Nucleus accumbens (tissue), 56 donors: ENCODE measurements at places on chromosomes 3 and 15.
A peak's percentile ranks its signal among the peaks of the same experiment; 100 is the strongest.

DNA sequence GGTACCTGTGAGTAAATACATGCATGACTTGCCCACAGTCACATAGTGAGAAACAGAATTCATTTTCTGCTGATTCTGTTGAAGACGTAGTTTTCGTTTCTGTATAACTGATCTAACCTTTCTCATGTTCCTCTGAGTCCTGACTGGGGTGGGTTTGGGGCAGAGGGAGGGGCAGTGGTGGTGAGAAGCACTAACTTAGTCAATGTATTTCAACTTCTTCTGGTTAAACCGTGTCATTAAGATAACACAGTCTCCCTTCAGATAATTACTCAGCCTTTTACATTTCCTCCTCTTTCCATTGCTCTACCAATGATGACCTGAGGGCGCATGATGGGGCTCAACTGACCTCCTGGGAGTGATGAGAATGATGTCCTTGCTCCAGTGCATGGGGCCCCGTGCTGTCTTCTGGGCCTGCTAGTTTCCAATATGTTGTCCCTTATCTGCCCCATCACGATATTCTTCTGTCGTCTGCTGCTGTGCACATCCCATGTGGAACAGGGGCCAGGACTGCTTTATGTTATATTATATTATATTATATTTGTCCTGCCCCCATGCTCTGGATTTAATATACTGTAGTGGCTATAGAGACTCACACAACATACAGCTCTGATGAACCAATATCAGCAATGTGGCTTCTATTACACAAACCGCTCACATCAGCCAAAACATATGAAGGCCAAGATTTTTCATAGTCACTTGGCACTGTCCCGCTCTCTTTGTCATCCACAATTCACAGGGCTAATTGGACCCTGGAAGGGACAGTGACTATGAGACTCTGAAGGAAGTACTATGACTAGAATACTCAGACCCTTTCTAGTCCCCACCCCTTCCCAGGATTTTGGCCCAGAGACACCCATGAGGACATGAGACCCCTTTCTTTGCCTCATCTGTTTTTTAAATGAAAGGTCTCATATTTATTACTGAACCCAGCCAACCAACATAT is 407.1 kb upstream of the MCTP2 start:
- DNase-seq, result no peak

GRCh38 chr3:52834871-52835501 is at the start of gene MUSTN1:
Gene MUSTN1, minus strand, starts transcription at chr3:52835019. Its CDS starts 71 bp downstream, at chr3:52834948.
- no peak for DNase-seq

DNA sequence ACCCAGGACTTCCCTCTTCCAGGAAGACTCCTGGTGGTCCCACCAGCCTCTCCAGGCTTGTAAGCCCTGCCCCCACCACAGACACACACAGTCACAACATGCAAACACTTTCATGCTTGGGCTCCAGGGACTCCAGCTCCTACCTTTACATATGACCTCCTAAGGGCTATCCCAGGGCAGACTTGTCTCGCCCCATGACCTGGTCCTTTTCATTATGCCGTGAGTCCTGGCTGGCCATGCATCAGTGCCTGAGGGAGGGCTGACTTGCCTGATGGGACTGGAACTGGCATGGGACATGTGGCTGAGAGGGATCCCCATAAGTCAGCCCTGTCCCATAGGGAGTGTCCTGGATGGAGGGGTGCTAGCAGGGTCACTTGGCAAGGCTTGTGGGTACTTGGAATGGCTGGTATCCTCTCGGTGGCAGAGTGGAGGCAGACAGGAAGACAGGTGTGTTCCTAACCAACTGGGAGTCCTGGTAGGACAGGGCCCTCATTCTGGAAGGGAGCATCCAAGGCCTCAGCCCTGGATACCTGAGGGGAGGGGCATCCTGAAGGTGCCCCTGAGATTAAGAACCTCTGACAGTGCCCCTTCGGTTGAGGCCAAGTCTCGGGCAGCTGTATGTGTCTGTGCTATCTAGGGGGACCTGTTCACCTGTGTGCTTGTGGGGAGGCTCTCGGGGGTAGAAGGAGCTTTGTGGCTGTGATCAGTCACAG is 540 bp upstream of the HHATL start:
- no peak for DNase-seq

DNA sequence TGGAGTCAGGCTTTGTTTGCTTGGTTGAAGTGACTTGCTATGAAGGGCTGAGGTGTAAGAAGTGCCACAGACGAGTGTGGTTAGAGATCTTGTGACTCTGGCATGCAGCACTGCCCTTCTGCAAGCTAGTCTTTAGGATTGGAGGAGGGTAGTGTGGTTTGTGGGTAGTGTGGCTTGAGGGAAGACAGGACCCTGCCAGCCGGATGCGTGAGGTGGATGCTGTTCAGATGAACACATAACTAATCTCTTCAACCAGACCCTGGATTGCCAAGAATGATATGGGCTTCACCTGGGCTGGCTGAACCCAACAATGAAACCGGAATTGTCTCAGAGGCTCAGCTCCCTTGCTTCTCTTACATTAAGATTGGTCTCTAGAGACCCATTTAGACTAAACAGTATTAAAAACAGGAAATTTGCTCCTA is 32.7 kb downstream of the STARD9 start:
- no peak for DNase-seq

DNA sequence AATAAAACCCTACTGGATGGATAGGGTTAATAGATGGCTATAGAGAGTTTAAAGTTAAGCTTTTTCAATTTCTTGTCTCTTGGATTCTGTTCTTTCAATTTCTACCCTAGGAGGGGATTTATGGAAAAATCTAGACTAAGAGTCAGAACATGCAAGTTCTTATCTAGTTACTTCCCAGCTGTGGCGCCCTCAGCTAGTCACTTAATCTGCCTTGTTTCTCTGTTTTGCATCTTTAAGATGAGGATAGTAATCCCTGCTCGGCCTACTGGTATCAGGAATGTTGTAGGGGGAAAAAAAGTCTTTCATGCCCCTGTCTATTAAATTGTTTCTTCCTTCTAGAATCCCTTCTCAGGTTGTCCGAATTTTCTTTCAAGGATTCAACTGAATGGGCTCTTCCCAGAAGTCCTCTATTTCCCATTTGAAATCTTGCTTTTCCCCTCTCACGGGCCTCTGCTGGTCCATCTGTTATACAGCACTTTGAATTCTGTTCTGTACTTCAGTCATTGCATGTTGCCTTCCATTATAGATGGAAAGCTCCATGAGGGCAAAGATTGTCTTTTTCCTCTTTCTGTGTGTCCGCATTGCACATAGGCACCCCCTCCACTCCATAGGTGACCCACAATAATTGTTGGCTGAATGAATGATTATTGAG is 4.4 kb downstream of the KCTD6 start:
- DNase-seq, result no peak

- DNase-seq, result no peak
Measured at GRCh38 chr3:125381314-125381713, 6.2 kb upstream of the ZNF148 start.

- peak; percentile 63 for DNase-seq
Measured at GRCh38 chr3:94162700-94163099, 99.8 kb downstream of the NSUN3 start.

DNA sequence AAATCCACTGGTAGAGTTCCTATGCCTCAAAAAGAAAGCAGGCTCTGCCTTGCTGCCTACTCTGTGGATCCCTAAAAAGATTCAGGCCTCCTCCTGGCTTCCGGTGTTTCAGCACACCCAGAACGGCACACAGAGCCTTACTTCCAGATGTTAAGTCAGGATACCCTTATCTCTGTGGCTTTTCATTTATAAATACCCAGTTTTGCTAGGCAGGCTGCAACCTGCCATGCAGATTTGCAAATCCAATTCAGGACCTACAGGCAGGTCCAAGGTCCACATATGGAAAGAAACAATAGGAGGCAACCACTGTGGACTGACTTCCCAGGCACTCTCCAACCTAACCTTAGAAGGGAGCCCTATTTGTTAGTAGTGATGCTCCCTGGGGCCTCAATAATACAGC is 30.7 kb downstream of the EFL1 start:
- no peak for DNase-seq

GRCh38 chr15:73226093-73226814 is 142.5 kb downstream of the HCN4 start:
- no peak for DNase-seq

- no peak for DNase-seq
Measured at GRCh38 chr3:152436707-152437590, 168.2 kb downstream of the MBNL1 start.

DNA sequence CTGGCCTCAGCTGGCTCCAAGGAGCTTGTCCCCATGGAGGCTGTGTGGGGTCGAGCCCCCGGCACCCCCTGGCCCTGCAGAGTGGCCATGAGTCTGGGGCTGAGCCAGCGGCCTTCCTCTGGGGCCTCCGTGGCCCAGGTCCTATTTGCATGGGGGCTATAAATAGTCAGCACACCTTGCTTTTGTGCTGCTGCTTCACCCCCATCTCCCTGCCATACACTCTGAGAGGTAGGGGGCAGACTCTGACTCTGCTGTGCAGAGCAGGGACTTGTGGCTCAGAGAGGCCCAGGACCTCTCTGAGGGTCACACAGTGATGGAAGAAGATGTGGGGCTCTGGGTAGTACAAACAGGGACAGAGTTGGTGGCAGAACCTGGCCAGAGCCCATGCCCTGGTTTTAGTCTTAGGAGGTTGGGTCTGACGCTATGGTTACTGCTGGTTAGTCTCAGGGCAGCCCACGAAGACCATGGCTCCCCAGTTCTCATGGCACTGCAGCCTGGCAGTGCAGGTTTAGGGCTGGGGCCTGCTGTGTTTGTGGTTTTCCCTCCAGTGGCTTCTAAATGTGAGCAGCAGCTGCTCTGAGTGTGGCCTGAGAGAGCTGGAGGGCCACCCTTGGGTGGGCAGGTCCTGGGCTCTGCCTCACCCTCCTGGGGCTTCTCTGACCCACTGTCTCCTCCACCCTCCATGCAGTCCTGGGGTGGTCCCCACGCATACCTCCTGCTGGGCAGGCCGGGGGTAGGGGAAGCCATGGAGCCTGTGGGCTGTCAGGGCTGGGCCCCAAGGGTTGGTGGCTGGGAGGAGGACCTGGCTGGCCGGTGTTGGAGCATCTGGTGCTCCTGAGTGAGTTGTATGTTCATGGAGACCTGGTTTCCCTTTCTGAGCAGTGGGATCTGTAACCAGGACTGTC is 13.6 kb downstream of the PRKCD start:
- no peak for DNase-seq

GRCh38 chr15:62745621-62746225 is 296.8 kb upstream of the TPM1 start:
- no peak for DNase-seq
